ENCODE measurements at places on chromosomes 6 and 20.
A peak's percentile ranks its signal among the peaks of the same experiment; 100 is the strongest.

DNA sequence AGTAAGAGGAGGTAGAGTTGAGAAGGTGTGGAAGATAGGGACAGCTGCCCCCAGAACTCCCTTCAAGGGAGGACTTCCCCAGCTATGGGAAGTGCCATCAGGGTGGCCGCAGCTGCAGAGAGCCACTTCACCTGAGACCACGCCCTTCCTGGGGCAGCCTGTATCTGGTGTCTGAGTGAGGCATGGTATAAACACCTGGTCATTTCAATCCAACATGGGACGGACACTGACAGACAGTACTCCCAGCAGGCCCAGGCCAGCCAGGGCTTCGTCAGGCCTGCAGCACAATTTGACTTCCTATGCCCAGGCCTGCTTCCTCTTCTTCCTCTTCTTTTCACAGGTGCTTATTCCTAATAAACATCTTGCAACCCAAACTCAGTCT lies 4.5 kb downstream of the SOX12 start:
- no peak for DNase-seq

DNA sequence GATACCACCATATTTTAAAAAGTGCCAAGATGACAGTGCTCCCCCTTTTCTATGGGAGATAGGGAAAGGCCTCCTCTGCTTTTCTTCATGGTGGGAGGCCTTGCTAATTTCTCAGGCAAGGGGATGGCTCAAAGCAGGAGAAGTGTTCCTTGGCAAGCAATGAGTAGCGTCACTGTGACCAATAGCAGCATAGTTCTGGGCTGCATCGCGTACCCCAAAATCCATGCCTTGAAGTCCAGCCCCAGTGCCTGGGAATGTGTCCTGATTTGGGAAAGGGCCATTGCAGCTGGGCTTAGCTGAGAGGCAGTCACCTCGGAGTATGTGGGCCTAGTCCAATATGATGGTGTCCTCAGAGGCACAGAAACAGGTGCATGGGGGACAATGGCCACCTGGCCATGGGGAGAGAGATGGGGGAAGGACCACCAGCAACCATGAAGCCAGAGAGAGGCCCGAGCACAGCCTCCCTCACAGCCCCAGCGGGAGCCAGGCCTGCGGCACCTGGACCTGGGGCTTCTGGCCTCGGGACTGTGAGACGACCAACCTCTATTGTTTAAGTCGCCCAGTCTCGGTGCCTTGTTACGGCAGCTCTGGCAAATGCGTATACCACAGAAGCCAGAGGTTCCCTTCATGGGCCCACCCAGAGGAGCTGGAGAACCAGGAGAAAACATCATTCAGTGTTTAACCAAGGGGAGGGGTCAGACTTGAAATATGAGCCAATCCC lies 153.1 kb upstream of the RPS6KA2 start:
- DNase-seq, result no peak

DNA sequence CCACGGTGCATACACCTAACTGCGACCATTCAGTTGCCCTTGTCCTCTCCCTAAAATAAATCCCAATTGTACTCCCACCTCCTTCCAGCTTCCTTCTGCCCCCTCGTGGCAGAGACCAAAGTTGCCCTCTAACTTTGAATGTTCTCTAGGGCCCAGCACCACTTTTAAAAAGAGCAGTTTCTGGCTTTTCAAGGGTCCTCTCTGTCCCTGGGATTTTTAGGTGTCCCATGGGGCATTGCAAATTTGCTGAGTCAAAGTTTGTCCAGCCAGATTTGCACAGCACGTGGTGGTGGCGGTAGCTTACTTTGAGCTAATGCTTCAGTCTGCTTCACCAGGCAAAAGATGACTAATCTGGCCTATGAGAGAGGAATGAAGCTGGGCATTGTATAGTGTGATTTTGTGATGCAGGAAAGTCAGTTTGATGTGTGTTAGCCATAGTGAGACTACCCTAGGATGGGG lies 100.2 kb downstream of the PERP start:
- peak; percentile 0 for DNase-seq

DNA sequence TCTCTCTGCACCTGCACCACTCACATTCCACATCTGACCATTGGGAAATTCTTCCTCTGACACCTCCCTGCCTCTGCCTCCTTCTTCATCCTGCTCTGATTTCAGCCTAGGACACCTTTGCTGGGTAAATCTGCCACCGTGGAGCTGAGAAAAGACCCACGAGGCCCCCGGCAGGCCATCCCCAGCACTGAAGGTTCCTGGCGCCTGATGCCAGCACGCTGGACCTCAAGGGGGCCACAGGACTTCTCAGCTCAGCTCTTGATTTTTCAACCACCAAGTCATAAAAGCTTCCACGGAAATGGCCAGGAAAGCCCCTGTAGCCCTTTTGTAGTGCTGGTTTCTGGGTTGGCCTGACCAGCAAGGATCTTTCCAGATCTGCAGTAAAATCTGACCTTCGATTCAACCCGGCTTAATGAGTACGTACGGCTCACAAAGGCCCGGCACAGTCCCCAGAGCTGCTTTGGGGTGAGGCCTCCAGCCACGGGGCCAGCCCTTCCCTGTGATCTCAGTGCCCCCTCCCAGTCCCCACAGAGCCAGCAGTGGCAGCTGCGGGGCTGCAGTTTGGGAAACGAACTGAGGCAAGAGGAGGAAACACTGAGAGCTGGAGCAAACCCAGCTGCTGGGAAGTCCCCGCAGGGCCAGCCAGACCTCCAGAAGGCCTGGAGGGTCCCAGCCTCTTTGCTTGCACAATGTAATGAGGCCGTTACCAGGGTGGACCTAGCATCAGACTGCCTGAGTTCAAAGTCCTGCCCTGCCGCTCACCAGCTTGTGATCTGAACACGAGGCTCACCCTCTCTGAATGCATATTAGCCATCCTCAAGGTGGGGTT lies 157.5 kb downstream of the BMP7 start:
- DNase-seq, result no peak

- DNase-seq, result no peak
Measured at GRCh38 chr6:157513004-157513603, 132.1 kb downstream of the ZDHHC14 start.

DNA sequence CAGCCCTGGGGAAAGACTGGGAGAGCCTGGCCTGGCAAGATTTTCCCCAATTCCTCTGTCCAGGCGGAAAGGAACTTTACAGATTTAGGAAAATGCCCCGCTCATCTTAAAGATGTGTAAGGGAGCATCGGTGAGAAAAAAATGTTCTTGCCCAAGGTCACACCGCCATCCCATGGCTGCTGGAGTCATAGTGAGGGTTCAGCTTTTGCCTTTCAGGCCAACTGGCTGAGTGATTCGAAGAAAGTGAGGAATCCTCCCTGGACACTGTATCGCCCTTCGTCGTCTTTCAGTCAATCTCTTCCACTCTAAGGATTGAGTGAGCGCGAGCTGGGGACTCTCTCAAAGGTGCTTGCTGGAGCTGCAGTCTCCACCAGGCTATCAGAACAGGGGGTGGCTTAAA lies 1.4 kb downstream of the WFDC2 start:
- DNase-seq, result no peak

- no peak for DNase-seq
Measured at GRCh38 chr6:143982968-143983367, 25.1 kb downstream of the PLAGL1 start.

GRCh38 chr20:53941680-53942471 lies 128.5 kb downstream of the BCAS1 start:
- no peak for DNase-seq

DNA sequence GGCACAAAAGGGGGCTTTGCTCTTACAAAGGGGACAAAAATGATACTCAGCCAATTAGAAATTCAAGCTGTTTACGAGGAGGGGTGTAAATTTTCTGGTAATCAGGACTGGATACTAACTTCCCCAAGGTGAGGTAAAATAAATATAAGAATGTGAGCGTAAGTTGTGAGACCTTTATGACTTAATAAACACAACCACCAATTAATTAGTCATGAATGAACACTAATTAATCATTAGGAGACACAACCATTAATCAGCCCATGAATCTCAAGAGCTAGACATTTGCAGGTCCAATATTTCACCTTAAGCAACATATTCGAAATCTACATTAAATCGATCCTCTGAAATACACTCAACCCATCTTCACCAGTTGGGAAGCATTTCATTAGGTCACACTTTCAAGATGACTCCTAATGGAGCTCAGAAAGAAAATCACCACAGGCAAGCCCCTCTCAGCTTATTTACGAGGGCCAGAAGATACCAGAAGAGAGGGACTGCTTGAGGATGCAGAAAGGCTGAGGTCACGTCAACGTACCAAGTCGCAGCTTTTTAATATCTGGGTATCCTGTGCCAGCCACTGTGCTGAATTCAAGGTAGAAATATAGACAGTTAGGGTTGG lies 2.7 kb downstream of the ADTRP start:
- no peak for DNase-seq

GRCh38 chr6:120211955-120212792 lies 862.6 kb upstream of the MAN1A1 start:
- no peak for DNase-seq

GRCh38 chr20:9160757-9161156 lies 91.9 kb downstream of the PLCB4 start:
- DNase-seq, result no peak

DNA sequence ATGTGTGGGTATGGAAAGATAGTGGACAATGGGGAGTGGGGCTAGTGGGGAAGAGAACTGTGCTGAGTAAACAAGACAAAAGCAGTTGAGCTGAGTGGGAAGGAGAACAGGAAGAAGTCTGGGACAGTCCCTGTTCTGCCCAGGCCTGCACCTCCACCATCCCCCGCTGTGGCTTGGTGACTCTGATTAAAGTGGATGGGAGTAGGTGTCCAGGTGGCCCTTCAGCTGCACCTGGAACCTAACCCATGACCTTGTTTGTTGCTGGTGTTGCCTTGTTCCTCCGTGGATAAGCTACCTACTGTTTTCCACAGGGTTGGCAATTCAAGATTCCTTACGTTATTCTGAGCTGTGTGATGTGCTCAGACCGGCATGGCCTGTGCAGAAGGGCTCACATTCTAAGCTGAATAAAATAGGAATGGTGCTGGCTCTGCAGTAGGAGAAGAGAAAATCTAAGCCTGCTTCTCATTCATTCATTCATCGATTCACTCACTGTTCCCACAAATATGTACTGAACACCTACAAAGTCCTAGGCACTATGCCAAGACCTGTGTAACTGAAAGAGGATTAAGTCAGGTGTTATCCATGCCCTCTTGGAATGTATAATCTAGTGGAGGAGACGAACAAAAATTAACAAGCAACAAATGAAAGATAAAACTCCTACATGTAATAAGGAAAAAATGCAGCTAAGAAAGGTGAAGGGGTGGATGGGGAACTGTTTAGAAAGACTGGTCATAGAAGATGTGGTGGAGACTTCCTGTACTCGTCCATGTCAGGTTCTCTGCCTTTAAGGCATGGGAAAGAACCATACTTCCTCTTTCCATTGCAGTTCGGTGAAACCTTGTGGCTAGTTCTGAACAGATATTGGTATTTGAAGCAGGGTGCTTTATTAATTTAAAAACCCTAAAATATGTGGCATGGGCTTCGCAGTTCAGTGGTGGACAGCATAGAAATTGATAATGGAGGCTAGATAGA lies 10.1 kb upstream of the CALHM6 start:
- no peak for DNase-seq

DNA sequence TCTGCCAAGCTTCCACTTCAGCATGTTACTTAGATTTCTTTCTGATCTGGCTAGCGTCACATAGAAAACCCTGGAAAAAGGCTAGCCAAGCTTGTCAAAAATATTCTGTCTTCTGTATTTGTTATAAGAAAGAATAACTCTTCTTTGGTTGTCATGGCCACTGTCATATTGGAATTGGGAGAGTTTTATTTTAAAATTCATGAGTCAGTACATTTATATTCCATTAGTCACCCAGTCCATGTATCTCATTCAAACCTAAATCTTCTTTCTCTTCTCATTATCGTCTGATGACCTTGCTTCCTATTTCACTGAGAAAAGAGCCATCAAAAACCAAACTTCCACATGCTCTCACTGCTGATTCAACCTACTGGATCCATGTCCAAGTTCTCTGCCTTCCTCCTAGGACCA lies 65.7 kb downstream of the EPM2A start:
- peak; percentile 65 for DNase-seq

DNA sequence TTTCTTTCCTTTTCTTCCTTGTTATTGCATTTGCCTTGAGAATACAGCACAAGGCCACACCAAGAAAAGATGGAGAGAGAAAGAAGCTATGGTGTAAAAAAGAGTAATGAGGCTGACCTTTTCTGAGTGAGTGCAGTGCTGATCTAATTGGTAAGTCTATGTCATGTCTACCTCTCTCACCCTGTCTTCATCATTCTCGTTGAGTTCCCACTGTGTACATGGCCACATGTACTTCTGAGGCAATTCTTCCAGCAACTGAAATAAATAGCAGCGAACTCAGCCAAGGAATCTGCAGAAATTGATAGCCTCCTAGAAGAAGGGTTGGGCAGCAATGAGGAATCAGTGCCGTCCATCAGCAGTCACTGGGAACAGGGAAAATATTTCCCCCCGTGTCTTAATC lies 367.2 kb upstream of the SPTLC3 start:
- no peak for DNase-seq

DNA sequence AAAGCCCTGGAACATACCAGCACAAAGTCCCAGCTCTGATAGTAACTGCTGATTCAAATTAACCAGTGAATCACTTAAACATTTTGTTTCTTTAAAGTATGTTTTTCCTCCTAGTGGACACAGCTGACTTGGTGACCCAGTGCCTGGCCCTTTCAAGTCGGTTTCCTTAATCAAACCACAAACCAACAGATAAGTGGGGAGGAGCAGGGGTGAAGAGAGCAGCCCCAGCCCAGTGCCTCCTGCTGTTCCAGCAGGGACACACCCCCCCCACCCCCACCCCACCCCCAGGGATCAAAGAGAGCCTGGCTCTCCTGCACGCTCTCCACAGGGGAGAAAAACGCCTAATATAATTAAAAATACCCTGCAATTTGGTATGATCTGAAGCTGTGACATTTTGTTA lies 55.4 kb upstream of the TBXT start:
- no peak for DNase-seq

GRCh38 chr20:37445041-37445440 lies 76.0 kb upstream of the NNAT start:
- DNase-seq, result no peak

- no peak for DNase-seq
Measured at GRCh38 chr20:17624551-17625245, 54.8 kb downstream of the DSTN start.

- DNase-seq, result no peak
Measured at GRCh38 chr20:25252230-25252651, 4.4 kb downstream of the PYGB start.

- no peak for DNase-seq
Measured at GRCh38 chr6:91088976-91089375, 502.1 kb upstream of the MAP3K7 start.

- DNase-seq, result no peak
Measured at GRCh38 chr6:9025228-9025627, 589.9 kb upstream of the SLC35B3 start.
